Omental fat pad (tissue), 4 donors: ENCODE measurements at places on chromosomes 7 and 10.

DNA sequence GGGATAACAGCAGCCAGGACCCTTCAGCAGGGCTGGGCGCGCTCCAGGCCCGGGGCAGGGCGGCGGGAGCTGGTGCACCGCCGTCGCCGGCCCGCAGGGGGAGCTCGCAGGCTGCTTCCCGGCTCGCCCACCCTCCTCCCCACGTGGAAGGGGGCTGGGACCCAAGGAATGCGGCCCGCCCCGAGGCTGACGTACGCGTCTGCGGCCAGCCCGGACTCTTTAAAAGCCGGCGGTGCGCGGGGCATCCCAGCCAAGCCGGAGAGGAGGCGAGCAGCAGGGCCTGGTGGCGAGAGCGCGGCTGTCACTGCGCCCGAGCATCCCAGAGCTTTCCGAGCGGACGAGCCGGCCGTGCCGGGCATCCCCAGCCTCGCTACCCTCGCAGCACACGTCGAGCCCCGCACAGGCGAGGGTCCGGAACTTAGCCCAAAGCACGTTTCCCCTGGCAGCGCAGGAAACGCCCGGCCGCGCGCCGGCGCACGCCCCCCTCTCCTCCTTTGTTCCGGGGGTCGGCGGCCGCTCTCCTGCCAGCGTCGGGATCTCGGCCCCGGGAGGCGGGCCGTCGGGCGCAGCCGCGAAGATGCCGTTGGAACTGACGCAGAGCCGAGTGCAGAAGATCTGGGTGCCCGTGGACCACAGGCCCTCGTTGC is at the start of gene PFKFB3:
TSS of gene PFKFB3 (plus strand) at position 249 of the 647 bp plus-strand sequence. CDS start at position 578, 329 bp downstream.
- DNase-seq, result peak; percentile 93

- no peak for DNase-seq
These were observed 52.4 kb upstream of the NANOS1 start for GRCh38 chr10:118977022-118977599.

- DNase-seq, result no peak
These were observed 7.7 kb upstream of the OPALIN start for GRCh38 chr10:96366508-96366907.

GRCh38 chr7:1593091-1593866 is 23.4 kb upstream of the PSMG3 start:
- no peak for DNase-seq

- DNase-seq, result no peak
These were observed 93.0 kb upstream of the DNAAF5 start for GRCh38 chr7:633381-634018.
